KBM-7 (cell line): ENCODE measurements at places on chromosomes 3 and 15.

DNA sequence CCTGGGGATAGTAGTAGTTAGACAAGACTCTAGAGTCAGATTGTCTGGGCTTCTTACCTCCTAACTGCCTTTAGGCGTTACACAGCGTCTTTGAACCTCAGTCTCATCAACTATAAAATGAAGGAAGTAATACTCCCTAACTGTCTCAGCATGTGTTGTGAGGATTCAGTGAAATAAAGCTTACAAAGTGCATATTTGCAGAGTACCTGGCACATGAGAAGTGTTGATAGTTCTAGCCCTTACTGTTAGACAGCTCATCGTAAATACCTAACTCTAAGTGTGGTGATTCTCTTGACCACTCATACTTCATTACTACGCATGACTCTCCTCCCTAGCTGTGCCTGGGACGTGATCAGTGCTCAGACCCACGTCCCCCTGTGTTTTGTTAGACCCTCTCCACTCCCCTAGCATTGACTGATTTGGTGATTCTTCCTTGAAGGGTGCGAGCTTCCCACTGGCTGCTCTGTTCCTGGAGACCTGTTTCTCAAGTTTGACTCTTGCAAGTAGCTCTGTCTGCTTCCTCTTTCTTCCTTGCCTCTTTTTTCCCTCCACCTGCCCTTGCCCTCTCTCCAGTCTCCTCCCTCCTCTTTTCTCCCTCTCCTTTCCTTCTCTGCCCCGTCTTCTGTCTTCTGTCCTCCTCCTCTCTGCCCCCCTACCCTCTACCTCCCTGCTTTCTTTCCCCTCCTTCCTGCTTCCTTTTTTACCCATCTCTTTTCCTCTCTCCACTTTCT, 124.2 kb downstream of the SLC25A26 start:
- peak; percentile 26 for DNase-seq

DNA sequence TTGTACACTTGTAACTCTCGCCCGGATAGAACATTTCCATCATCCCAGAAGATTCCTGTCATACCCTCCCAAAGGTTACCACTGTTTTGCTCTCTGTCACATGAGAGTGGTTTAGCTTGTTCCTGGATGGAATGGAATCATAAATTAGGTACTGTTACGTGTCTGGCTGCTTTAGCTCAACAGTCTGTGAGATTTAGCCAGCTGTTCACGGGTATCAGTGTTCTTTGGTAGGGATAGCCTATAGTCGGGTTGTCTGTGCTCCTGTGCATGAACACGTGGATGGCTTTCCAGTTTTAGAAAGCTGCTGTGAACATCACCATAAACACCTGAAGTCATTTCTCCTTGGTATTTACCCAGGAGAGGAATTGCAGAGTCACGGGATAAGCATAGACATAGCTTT, 58.2 kb upstream of the NR2C2 start:
- no peak for DNase-seq

DNA sequence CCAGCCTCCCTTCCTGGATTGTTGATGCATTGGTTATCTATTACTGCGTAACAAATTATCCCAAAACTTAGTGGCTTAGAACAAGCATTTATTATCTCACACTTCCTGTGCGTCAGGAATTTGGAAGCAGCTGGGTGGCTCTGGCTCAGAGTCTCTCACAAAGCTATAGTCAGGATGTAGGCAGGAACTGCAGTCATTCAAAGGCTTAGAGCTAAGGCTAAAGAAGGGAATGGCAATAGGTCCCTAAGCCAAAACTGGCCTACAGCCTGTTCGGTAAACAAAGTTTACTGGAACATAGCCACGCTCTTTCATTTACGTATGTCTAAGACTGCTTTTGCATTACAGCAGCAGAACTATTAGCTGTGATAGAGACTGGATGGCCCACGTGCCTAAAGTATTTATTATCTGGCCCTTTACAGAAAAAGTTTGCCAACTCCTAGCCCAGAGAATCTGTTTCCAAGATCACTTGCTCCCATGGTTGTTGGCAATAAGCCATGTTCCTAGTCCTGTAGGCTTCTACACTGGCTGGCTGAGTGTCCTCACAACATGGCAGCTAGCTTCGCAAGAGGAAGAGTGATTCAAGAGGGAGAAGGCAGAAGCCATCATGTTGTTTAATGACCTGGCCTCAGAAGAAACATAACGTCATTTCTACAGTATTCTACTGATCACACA, 132.4 kb downstream of the SNRK start:
- no peak for DNase-seq

GRCh38 chr15:25686780-25687179, 176.3 kb downstream of the ATP10A start:
- DNase-seq, result no peak

- peak; percentile 28 for DNase-seq
Measured at GRCh38 chr3:136994772-136995516, 37.2 kb downstream of the IL20RB start.

- no peak for DNase-seq
Measured at GRCh38 chr3:126200534-126200933, 20.1 kb upstream of the ALDH1L1 start.

- DNase-seq, result no peak
Measured at GRCh38 chr3:130748467-130748861, 1.8 kb upstream of the PIK3R4 start.

DNA sequence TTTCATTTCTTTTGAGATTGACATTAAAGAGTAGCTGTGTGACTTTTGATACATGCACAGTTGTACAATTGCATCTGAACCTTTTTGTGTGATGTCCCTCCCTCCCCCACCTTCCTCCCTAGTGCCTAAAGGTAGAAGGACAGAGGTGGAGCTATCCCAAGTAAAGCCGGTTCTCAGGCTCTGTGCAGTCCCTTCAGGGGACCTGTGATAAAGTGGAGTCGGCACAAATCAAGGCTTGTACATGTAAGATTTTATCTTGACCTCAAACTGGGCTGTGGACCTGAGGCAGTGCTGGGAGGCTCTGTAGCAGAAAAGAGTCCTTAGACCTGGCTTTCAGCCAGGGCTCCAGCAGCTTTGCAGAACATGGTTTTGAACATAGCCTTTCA, 55.5 kb upstream of the CMTM7 start:
- DNase-seq, result no peak

DNA sequence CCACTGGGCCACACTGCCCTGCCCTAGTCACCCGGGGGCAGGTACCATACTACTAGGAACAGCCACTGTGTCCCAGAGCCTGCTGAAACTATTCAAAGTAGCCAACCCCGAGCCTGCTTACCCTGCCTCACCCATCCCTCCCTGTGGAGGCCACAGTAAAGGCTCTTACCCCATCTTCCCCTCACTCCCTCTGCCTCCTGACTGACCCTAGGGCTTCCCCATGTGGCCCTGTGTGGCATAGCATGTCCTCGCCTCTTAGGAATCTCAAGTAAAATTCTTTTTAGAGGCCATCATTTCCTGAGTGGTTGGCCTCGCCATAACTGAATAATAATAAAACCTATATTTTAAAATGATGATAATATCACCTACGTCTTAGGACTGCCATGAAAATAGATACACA, 112.2 kb upstream of the SLC6A11 start:
- peak; percentile 21 for DNase-seq

DNA sequence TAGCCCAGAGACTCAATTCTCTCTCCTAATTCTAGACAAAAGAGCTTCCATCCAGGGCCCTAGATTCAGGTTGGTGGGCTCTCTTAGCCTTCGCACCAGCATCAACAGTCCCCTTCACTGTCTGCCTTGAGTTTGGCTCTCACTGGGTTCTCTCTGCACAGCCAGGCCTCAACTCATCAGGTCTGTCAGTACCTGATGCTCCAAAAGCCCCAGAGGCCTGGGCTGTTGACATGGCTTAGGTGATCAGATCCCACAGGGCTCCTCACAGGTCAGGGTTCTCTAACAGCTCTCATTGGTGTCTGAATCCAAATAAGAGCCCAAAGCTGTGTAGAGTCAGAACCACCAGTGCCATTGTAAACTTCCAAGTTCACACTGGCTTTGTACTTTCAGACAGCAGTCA, 206.6 kb upstream of the PPP2R3A start:
- DNase-seq, result no peak

DNA sequence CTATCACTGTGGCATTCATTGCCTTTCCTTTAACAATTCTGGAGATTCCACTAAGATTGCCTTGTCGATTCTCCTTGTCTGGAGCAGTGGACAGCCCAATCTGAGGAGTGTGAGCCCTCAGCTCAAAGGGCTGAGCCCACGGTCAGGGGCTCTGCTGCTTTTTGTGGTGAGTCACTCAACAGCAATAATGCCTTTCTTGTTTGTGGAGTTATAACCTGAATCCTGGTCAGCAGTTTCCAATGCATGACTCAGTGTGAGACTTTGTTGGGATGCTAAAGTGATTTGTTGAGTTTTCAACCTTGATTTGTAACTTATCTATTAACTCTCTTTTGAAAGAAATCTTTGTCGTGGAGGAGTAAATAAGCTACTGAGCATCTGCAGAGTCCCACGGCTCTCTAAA, 183.5 kb downstream of the TJP1 start:
- DNase-seq, result no peak

- DNase-seq, result no peak
Measured at GRCh38 chr3:164679245-164679644, 399.1 kb downstream of the SI start.

GRCh38 chr15:77067691-77068367, 3.1 kb downstream of the TSPAN3 start:
- no peak for DNase-seq

DNA sequence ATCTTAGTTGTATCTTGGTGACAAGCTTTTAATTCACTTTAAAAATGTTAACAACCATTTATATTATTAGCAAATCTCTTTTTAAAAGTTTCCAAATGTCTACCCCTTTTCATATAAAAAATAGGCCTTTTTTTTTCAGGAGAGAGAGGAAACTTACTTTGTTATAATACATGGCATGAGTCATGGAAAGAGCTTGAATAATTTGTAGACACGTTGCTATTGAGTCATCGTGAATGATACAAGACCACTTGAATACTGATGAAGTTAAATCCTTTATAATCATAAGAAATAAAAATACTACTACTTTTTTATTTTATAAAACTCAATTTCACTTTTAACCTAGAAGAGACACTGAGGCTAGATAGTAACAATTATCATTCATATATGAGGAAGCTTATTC, 70.3 kb upstream of the BBX start:
- no peak for DNase-seq

DNA sequence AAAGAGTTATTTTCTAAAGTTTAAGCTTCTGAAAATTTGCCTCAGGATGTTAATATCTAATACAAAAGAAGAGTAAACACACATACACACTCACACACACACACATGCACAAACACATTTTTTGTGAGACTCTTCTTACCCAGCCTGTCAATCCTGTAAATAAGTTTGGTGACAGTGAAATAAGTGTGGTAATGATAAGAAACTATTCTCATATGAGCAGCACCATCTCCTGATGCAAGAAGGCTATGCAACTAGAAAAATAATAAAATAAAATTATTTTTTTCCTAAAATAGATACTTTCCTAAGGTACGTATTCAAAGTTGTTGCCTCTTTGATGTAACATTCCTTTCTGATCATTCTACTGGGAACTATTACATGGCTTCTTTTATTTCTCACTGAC, 155.1 kb downstream of the MECOM start:
- DNase-seq, result no peak

- DNase-seq, result no peak
Measured at GRCh38 chr3:10173095-10173925, 8.6 kb downstream of the IRAK2 start.

DNA sequence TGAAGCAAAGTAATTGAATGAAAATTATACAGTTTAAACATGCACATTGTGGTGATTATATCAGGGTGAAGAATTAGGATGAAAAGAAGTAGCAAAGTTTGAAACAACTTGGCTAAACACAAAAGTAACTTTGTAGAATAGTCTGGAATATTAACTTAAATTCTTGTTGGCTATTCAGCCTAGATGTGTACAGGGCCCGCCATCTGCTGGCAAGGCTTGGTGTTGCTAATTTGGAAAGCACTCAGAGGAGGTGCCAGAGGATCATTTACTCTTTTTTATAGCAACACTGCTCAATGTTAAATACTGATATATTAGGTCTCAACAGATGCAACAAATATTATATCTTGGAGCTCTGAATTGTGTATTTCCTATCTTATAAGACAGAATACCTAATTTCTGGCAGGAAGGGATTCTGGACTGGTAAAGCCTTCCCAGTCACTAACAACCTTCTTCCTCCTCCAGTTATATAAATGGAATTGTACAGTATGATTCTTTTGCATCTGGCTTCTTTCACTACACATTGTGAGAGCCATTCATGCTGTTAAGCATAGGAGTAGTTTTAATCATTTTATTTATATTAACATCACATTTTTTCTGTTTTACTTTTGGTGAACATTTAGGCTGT, 36.1 kb downstream of the TTC23 start:
- peak; percentile 58 for DNase-seq

GRCh38 chr3:160885791-160886286, 129.8 kb downstream of the PPM1L start:
- peak; percentile 19 for DNase-seq

DNA sequence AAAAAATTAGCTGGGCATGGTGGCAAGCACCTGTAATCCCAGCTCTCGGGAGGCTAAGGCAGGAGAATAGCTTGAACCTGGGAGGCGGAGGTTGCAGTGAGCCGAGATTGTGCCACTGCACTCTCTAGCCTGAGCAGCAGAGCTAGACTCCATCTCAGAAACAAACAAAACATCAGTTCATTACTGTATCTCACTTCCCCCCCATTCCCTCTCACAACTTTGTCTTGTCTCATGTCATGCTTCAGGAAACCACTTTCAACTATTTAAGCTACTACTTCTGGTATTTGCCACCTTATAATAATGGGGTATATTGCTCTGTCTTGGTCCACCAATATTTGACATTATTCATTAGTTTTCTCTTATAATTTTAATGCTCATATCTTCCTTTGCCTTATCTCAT, 26.2 kb downstream of the PIK3CA start:
- no peak for DNase-seq

GRCh38 chr3:126446301-126446700, 29.4 kb downstream of the ZXDC start:
- DNase-seq, result no peak

DNA sequence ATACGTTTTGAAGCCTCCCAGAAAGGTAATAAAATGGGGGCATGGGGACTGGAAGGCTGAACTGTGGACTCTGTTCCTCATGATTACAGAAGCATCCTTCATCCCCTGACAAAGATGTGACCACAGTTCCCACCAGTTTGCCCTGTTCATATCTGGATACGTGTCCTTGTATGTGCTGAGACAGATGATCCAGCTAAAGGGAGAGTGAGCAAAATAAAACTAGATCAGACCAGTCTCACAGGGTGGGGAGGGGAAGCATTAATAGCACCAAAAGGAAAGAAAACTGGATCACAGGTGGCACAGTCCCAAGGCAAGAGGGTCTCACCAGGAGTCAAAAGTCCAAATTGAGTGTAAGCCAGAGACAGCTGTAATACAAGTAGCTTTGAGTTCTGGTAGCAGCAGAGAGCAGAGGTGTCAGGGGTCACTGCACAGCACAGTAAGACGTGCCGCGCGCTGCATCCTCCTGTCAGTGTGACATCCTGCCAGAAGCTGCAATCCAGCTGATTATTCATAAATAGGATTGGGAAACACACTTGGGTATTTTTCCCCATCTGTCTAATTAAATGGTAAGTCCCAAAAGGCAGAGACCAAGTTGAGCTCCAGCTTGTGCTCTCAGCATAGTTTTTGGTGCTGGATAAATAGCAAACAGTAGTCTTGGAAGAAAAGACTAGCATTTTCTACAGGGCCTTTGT, 560.0 kb upstream of the CFAP20DC start:
- no peak for DNase-seq

GRCh38 chr3:126896968-126897367, 85.9 kb upstream of the PLXNA1 start:
- DNase-seq, result no peak
